ENCODE measurements at places on chromosomes 3 and 15. TPM values are rescaled to one million over a fixed set of nuclear protein-coding genes. Genes with fewer than 3 reads are reported as not detected.

DNA sequence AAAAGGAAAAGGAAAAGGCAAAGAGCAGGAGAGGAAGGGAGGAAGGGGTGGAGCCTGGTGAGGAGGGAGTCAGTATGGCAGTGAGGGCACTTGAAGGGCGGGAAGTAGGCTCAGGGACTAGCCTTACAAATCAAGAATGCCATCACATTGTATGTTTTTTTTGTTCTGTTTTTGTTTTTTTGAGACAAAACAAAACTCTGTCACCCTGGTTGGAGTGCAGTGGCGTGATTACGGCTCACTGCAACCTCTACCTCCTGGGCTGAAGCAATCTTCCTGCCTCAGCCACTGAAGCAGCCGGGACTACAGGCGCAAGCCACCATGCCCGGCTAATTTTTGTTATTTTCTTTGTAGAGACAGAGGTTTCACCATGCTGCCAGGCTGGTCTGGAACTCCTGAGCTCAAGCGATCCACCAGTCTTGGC is 10.5 kb upstream of the PIK3CB start:
- no peak for DNase-seq

DNA sequence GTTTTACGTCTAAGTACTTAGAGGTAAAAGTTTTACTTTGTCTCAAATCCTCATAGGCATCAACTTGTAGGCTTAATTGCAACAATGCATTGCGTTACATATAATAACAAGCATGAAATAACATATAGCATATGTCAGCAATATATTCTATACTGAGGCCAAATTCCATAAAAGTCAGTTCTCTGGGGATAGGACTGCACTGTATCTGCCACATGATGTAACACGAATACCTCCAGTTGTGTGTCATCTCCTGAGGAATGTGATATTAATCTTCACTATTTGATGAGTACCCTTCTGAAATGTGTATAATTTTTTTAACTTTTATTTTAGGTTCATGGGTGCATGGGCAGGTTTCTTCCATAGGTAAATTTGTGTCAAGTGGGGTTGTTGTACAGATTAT is 126.4 kb downstream of the IMPG2 start:
- DNase-seq = no peak

KBTBD13 gene
- total RNA-seq = not detected

DNA sequence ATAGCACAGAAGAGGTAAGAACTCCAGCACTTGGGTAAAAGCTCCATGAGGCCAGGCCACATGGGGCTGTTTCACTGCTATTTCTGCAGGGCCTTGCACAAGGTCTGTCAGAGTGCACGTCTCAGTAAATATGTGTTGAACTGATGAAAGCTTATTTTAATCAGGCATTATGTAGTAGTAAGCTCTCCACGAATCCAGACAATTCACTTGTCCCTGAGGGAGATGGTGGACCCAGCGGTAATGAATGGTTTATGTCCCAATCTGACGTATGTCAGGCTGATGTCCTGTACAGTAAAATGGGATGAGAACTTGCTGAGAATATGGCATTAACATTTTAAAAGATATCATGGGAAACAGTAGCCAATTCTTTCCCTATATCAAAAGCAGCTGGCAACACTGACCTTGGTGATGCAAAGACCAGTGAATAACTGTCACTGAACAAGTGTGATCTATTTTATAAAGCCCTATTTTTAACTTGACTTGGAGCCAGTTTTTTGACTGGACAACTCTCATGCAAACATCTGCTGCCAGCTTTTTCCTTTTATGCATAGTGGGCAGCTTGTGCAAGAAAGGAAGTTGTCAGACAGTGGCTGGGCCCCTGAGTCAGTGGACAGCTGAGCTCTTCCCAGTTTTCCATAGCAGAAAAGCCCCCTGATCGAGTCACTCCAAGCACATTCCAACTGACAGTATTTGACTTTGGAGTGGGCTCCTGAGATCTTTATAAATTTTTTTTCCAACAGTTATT is 519.8 kb upstream of the MDFIC2 start:
- no peak for DNase-seq

DNA sequence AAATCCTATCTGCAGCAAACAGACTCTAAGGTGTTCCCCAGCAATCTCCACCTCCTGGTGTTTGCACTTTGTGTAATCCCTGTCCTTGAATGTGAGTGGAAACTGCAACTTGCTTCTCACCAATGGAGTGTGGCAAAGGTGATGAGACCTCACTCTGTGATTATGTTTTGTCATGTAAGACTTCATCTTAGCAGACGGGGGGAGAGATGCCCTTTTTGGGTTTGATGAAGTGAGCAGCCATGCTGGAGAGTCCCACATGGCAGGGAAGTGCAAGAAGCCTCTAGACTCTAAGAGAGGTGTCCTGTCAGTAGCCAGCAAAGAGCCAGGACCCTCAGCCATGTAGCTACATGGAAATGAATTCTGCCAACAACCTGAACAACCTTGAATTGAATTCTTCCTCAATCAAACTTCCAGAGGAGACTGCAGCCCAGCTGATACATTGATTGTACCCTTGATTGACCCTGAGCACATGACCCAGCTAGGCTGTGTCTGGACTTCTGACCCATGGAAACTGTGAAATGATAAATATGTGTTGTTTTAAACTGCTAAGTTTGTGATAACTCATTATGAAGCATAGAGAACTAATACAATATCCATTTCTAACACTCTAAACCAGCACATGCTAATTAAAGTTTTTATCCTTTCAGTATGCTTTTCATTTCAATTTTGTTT is 71.4 kb upstream of the RASGRF1 start:
- DNase-seq = no peak

GRCh38 chr3:197168606-197169005 is 129.8 kb downstream of the DLG1 start:
- DNase-seq = no peak

CCDC54 gene
- total RNA-seq = not detected

- DNase-seq = peak; percentile 22
Measured at GRCh38 chr3:98732286-98733052, 30.7 kb upstream of the ST3GAL6 start.

All from activated CD4-positive, alpha-beta T cell treated with anti-CD3 and anti-CD28 coated beads for 36 hours (primary cell).